A549 treated with Hydrocortisone at 1 μM for 4 hours (cell line): ENCODE measurements at places on chromosomes 5 and 9. TPM values are rescaled to one million over a fixed set of nuclear protein-coding genes. Genes with fewer than 3 reads are reported as not detected.

The CDKN2B gene
- total RNA-seq, result not detected in 5 replicates

The URM1 gene
- 72.5 to 89.1 TPM (median 82.5 TPM) in 5 replicates for total RNA-seq

The PIP5K1B gene
- total RNA-seq, result not detected in 5 replicates

The CENPK gene
- 28.3 to 32.7 TPM (median 30.9 TPM) in 5 replicates for total RNA-seq

The THBS4 gene
- 0.03 to 0.23 TPM (median 0.14 TPM) in 5 replicates for total RNA-seq

The GOLPH3 gene
- total RNA-seq, result 59.7 to 90.6 TPM (median 75.5 TPM) in 5 replicates

The PRDM9 gene
- total RNA-seq, result 0.03 TPM in 1 of 5 replicates, not detected in the others

The CCL27 gene
- total RNA-seq, result 0.28 to 0.30 TPM in 2 of 5 replicates, not detected in the others

The TMEM171 gene
- total RNA-seq, result 4.6 to 6.6 TPM (median 5.8 TPM) in 5 replicates

The MYOT gene
- total RNA-seq, result 0.12 to 0.30 TPM (median 0.25 TPM) in 3 of 5 replicates, not detected in the others

The PPIC gene
- 16.6 to 18.1 TPM (median 17.0 TPM) in 5 replicates for total RNA-seq

The ACOT12 gene
- 0.05 TPM in 1 of 5 replicates, not detected in the others for total RNA-seq

The PCDHA3 gene
- 0.66 to 1.0 TPM (median 0.82 TPM) in 5 replicates for total RNA-seq

The ACTBL2 gene
- total RNA-seq, result 0.07 to 0.09 TPM in 2 of 5 replicates, not detected in the others

The HSPA9 gene
- 307 to 385 TPM (median 323 TPM) in 5 replicates for total RNA-seq

The TLE1 gene
- total RNA-seq, result 78.6 to 88.2 TPM (median 82.9 TPM) in 5 replicates

The PRRX2 gene
- total RNA-seq, result 4.7 to 11.6 TPM (median 10.1 TPM) in 5 replicates

The LCN12 gene
- total RNA-seq, result 0.46 to 1.6 TPM (median 1.2 TPM) in 5 replicates

The FCN2 gene
- not detected in 5 replicates for total RNA-seq

The AJM1 gene
- 3.4 to 4.3 TPM (median 4.0 TPM) in 5 replicates for total RNA-seq

The FGF1 gene
- total RNA-seq, result 0.31 to 0.99 TPM (median 0.70 TPM) in 5 replicates

The DCAF12 gene
- 35.3 to 47.1 TPM (median 40.1 TPM) in 5 replicates for total RNA-seq

The KIAA0825 gene
- total RNA-seq, result 0.39 to 0.55 TPM (median 0.46 TPM) in 5 replicates

The DND1 gene
- 0.47 to 0.94 TPM (median 0.70 TPM) in 5 replicates for total RNA-seq

The IL7R gene
- total RNA-seq, result 0.28 to 0.59 TPM (median 0.36 TPM) in 5 replicates

The EIF4E1B gene
- total RNA-seq, result not detected in 5 replicates

The OBP2B gene
- not detected in 5 replicates for total RNA-seq

The OLFML2A gene
- 22.1 to 40.5 TPM (median 31.5 TPM) in 5 replicates for total RNA-seq

The GPR151 gene
- total RNA-seq, result not detected in 5 replicates

The LOX gene
- total RNA-seq, result 1.3 to 2.4 TPM (median 1.7 TPM) in 5 replicates

The ECSCR gene
- total RNA-seq, result not detected in 5 replicates

The MARCOL gene
- not detected in 5 replicates for total RNA-seq

The ZNF879 gene
- 0.54 to 0.93 TPM (median 0.64 TPM) in 5 replicates for total RNA-seq

The GDF9 gene
- total RNA-seq, result 0.14 to 0.38 TPM (median 0.21 TPM) in 5 replicates

The AMBP gene
- total RNA-seq, result 6.3 to 8.7 TPM (median 7.8 TPM) in 5 replicates
